ENCODE measurements at places on chromosomes 4 and X.

DNA sequence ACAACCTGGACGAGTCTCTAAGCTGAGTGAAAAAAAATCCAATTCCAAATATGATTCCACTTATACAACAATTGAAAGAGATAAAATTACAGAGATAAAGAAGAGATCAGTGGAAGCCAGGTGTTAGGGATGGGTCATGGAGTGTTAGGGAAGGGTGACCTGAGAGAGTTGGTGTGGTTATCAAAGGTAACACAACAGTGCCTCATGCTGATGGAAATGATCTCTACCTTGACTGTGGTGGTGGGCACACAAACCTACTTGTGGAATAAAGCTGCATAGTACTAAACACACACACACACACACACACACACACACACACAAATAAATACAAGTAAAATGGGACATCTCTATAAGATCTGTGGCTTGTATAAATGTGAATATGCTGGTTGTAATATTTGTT, 26.0 kb downstream of the BEND2 start:
- no peak for DNase-seq

DNA sequence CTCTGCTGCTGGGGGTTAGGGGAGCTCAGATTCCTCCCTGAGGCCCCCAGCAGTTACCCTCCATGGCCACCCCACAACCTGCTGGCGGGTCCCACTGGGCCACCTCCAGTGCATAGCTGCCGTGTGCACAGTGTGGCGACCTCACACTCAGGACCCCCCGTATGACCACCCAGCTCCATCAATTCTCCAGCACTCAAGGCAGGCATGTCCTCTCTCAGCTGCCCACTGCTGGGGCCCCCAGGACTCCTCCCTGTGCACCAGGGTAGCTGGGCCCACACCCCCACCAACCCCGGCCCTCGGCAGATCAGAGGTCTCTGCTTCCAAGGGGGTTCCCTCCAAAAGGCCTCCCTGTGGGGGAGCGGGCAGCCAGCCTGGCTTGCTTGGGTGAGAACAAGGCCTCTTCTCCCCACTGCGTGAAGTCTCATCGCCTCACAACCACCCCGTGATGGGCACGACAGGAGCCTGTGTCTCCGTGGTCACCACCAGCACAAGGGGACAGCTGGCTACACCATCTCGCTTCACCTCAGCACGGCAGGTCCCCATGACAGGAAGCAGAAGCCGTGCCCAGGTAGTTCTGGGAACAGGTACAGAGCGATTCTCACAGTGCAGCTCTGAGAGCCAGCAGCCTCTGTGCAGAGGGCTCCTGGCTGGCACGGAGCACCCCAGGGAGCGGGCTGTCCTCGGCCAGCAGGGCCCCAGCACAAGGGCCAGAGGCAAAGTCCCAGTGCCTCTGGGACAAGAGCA, 4.6 kb upstream of the HAUS3 start:
- no peak for DNase-seq

DNA sequence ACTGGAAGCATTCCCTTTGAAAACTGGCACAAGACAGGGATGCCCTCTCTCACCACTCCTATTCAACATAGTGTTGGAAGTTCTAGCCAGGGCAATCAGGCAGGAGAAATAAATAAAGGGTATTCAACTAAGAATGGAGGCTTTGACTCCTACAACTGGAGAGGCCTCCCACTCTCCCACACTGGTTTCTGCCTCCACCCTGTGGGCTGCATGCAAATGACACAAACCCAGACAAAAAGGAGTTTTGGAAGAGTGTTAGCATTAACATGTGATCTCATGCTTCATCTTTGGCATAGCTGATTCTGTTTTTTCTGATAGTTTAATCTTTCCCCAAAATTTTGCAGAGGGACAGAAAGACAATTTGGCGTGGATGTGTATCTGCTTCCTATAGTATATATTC, 80.8 kb upstream of the IQCM start:
- peak; percentile 53 for DNase-seq

GRCh38 chr4:112946127-112946526, 103.3 kb upstream of the ANK2 start:
- DNase-seq = no peak

- no peak for DNase-seq
Measured at GRCh38 chrX:25527156-25527555, 511.4 kb upstream of the ARX start.

GRCh38 chr4:1019729-1020470, 8.5 kb downstream of the FGFRL1 start:
- no peak for DNase-seq

GRCh38 chr4:107258359-107258758, 222.2 kb upstream of the DKK2 start:
- peak; percentile 74 for DNase-seq

DNA sequence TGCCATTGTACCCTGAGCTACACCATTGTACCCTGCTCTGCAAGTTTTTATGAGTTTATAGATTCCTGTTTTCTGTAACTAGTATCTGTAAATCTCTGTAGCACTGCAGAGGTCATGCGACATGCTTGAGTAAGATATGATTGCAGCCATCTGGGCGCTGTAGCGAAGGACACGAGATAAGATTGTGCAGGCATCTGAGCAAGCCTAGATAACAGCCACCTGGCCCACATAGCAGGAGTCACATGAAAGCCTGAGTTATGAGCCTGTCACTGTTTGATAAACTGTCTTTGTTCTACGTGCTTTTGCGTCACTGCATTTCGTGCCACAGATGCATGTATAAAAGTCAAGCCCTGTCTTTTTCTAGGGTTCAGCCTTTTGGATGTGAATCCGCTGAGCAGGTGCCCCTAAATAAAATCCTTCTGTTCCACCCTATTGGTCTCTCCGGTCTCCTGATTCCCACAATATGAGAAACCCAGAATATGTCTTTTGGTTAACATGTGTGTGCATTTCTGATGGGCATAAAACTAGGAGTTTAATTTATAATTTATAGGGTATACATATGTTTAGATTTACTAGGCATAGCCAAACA, 327.6 kb upstream of the MAOA start:
- DNase-seq = no peak

DNA sequence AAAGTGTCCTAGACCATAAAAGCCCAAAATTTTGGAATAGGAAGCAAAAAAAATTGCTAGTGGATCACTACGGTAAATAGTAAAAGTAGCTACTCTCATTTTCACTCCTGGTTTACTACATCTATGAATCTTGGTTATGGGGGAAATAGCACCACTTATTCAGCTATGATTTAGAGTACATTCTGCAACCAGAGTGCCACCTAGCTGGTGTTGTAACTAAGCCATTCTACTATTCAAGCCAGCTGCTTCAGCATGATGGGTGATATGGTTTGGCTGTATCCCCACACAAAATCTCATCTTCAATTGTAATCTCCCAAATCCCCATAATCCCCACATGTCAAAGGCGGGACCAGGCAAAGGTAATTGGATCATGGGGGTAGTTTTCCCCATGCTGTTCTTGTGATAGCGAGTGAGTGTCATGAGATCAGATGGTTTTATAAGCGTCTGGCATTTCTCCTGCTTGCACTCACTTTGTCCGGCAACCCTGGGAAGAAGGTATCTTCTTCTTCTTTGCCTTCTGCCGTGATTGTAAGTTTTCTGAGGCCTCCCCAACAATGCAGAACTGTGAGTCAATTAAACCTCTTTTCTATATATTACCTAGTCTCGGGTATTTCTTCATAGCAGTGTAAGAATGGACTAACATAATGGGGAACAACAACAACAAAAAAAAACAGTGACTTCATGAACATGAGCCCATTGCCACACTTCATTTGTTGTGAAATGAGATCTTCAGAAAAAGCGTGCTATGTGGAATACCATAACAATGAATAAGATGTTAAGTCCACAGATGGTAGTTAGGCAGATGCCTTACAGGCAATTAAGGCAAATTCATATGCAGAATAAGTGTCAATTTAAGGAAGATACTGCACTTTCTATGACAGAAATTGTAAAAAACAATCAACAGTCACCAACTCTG, 280.1 kb downstream of the PABPC4L start:
- DNase-seq = peak; percentile 29

DNA sequence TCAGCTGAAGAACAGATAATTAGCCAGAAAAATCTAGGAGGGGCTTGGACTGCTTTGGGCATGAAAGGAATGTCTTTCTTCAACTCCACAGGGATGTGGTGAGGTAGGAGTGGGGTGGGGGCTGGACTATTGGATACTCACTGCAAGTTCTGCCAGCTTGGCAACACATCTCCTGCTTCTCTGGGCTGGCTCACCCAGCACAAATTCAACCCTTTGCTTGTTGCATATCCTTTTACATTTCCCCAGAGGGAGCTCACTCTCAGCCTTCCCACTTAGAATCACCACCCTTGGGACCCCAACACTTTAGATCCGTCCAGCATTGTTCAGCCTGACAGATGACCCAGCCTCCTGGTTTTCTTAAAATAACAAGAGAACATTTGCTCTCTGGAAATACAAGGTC, 120.6 kb downstream of the KDR start:
- DNase-seq = peak; percentile 4

DNA sequence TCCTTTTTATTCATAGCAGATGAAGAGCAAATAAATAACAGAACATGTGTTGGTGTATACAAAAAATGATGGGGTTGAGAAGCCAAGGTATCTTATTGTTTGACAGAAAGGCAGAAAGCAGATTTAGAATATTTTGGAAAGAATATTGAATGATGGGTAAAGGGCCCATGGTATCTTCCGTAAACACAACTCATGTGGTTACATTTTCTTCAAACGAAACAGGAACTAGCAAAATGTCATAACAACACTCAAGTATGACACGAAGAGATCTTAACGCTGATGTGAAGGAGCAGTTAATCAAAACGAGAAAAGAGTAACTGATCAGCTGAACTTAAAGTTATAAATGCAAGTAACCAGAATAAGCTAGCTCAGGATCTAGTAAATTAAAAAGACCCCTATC, 195.7 kb upstream of the GK2 start:
- no peak for DNase-seq

DNA sequence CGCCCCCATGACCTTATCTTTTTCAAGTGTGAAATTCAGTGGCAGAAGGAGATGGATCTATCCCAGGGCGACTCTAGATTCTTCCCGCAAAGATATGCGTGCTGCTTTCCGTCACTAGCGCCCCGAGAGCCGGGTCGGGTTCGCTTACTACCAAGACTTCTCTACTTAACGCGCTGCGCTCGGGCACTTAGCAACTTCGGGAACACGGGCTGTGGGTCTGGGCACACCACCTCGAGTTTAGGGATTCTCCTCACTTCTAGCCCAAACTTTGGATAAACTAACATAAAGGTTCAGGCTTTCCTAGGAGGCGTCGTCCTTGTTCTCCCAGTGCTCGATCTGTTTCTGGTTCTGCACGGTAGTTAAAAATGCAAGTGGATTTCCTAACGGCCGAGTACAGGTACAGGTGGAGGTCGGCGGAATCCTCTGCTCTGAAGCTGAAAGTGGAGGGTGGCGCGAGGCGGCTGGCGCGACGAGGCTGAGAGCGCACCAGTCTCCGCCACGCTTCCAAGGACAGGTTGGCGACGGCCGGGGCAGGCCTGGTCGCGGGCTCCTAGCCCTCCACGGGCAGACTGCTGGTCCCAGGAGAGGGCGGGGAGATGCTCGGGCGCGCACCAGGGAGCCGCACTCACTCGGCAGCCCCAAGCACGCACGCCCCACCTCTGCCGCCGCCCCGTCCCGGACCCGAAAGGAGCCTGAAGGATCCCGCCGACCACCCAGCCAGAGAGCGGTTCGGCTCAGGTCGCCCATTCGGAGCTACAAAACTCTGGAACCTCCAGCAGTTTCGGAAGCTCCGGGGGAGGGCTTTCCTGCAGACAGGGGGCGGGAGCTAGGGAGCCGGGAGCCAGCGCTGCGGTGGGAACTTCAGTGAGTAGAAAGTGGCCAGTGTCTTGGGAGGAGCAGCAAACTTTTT, 100.8 kb upstream of the TENM3 start:
- peak; percentile 62 for DNase-seq

DNA sequence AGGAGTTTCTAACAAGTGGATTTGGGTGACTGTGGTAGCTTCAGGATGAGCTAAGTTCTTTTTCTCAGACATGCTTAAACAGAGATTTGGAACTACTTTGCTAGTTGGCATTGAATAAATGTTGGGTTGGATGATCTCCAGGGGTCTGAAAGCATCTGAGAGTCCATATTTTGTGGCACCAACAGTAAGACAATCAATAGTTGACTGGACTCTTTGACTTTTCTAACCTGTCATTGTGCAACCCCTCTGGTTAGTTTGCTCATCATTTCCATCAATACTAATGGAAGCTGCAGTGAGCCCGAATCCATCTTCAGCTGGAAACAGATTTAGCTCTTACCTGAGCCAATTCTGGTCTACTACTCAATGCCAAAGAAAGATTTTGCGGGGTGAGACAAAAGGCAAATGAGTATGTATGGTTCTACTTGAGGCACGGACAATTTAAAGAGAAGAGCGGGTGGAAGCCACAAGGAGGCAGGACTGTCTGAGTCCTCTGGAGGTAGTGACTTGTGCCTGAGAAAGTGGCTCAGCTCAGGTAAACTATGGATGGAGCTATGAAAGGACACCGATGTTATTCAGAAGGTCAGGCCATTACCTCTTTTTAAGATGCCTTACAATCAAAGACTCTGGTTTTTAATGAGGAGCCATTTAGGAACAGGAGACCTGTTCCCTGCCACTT, 118.7 kb downstream of the MID1IP1 start:
- DNase-seq = no peak

DNA sequence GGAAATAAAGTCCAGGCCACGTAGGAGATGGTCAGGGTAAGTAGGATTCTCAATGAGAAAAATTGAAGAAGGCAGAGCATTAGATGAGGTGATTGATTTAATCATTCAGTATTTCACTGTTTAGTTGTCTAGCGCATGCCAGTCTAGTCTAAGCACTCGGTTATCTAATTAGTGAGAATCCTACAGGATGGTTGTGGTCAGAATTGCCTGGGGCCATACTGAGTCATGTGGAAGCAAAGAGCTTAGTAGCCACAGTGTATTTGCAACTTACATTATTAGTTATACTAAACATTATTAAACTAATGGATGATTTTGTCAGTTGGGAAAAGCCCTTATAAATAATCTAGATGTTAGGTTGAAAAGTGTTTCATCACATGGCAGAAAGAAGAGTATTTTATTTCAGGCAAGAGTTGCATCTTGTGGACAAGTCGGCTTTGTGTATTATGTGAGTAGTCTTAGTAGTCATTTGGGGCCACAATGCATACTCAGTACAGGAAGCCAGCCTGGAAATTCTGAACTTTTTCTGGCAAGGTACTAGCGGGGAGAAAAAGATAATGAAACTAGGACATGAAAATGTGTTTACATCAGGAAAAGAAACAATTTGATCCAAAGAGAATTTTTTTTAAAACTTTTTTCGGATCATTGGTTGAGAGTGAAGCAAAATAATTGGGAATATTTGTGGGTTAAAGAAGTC, 31.9 kb downstream of the CPEB2 start:
- DNase-seq = peak; percentile 45

- DNase-seq = no peak
Measured at GRCh38 chrX:53309837-53310236, 28.5 kb upstream of the IQSEC2 start.

DNA sequence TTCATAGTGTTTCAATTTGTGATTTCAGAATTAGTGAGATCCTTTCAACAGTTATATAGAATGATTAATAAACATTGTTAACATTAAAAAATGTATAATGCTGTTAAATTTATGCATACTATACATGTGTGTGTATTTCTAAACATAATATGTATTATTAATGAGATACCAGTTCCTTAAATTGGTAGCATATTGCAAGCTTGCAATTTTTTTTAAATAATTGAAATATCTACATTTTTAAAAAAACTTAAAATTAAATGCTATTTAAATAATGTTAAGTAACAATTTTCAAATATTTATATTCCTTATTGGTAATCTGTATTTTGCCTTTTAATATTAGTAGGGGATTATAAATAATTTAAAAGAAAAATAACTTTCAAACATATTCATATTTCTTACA, 1479.5 kb upstream of the PCDH7 start:
- no peak for DNase-seq
